ENCODE measurements at places on chromosomes 5 and 9.

- DNase-seq: no peak
Measured at GRCh38 chr9:137531099-137531765, 19.0 kb downstream of the PNPLA7 start.

GRCh38 chr5:95045181-95045965 lies 239.5 kb downstream of the MCTP1 start:
- DNase-seq: no peak

- DNase-seq: no peak
Measured at GRCh38 chr9:126959336-126959735, 44.8 kb downstream of the RALGPS1 start.

GRCh38 chr9:94909250-94909894 lies 182.9 kb downstream of the AOPEP start:
- no peak for DNase-seq

DNA sequence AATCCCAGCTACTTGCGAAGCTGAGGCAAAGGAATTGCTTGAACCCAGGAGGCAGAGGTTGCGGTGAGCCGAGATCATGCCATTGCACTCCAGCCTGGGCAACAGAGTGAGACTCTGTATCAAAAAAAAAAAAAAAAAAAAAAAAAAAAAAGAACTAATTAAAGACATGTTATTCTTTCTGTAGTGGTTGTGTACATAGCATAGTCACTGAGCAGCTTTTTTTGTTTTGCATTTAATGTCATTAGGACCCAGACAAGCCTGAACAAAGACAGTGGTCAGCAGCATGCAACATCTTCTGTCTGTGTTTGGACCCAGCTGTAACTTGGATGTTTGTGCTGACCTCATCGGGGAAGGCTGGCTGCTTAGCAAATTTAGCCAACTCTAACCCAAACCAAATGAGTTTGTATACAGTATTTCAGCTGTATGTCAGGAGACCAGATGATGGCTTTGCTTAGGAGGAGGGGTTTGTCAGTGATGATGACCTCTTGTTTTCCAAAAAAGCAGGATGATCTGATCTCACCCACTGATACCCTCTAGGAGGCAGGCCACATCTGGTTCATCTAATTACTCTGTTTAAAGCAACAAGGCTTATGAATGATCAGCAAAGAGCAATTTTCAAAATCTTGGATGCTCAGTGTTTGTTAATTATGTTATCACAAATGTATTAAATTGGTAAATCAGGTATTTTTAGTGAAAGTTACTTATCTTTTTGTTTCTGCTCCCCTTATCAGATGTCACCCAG lies 39.5 kb downstream of the SNCAIP start:
- no peak for DNase-seq

DNA sequence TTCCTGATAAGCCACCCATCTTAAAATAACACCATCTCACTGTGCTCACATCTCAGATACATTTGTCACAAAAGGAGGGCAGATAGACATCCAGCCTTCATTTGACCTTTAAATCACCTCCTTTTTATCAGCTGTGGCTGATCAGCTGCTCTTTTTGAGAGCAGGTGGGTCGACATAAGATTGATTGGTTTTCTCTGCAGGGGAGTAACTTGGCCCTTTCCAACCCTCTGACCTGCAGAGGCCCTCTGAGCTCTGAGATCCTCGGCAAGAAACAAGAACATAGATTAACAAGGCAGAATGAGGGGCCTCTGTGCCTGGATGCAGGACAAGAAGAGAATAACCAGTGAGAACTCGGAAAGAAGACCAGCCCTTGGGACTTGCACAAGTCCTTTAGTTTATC lies 33.5 kb upstream of the GLRA1 start:
- no peak for DNase-seq

DNA sequence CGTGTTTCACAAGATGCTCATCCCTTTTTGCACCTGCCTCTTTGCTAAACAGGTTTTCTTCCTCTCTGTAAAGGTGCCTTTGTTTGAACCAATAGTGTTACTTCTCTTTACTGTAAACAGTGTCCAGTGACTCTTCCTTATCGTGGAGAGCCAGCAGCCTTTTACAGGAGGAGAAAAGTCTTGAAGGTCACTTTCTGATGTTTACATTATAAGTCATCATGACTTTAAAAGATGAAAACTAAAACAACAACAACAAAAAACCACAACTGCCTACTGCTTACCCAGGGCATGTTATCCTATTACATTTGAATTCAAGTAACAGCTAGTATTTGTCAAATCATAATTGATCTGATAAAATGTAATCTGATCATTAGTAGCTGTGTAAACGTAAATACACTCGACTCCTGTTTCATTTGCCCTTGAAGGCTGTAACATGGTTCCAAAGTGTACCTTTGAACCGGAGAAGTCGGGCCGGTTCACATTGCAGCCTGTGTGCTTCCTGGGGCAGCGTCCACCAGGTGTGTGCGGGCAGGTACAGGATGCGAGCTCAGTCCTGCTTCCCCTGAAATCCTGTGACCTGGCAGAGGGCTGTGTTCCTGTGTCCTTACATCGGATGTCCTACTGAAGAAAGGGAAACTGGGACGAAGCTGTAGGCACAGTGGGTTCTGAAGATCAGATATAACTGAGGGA lies 118.1 kb downstream of the C9orf152 start:
- no peak for DNase-seq

GRCh38 chr5:137570070-137570469 lies 70.9 kb upstream of the SPOCK1 start:
- no peak for DNase-seq

DNA sequence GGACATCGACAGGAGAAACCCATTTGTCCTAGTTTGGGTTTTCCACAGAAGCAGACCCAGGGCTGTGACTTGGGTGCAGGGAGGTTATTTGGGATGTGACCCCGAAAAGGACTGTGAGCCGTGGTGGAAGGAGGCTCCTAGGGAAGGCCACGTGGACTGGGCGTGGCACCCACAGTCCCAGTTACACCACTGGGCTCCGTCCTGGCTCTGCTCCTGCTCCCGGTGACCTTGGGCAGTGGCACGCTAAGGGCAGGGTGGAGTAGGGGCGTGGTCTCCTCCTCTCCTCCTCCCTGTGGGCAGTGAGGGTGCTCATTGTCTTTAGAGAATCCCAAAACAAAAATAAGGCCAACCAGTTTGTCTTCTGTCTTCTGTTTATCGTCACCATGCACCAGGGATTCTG lies 190.1 kb downstream of the GADD45G start:
- no peak for DNase-seq

DNA sequence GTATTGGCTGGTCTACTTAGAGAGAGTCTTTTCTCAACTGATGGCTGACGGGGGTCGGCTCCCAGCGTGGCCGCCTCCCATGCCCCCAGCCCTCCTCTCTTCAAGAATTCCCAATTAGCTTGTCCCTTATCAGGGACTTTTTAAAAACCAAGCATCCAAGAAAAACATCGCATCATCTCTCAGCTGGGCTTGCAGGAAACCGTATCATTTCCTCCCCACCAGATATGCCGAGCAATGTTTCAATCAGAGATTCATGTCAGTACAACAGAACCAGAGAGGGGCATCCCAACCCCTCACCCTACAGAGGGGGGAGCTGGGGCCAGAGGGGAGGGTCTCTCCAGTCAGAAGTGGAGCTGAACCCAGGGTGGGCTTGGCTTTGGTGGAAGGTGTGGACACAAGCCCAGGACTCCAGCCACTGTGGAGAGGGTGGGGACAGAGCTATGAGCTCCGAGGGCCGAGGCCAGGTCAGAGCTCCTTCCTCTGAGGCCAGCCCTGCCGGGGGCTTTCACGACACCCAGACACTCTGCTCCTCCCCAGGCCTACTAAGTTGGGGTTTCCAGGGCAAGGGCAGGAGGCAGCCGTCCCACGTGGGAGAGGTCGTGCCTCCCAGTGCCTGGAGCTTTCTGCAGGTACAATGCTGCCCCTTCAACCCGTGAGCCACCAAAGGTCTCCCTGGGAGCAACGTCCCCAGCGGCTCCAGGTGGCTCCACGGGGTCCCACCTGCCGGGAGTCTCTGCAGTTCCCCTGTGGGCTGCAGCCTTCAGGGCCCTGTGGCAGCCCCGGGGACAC lies 39.0 kb upstream of the TMEM250 start:
- no peak for DNase-seq

DNA sequence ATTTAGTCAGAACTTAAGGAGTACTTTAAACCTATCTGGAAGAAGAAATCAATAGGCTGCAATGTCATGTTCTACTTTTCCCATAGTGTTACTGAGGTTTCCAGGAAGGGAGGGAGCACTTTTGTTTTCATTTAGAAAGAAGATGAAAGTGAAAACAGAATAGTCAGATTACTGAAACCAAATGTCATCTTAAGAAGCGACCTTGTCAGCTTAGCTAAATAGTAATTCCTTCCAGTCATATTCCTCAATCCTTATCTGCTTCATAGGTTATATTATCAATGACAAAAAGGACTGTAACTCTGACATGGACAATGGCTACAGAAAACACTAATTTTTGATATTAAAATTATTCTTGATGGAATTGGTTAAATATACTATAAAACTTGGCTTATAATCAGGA lies 27.7 kb downstream of the SAR1B start:
- DNase-seq: no peak

GRCh38 chr5:36073595-36074216 lies 7.0 kb upstream of the UGT3A2 start:
- DNase-seq: no peak

- no peak for DNase-seq
Measured at GRCh38 chr5:64199425-64199824, 33.8 kb downstream of the RNF180 start.

DNA sequence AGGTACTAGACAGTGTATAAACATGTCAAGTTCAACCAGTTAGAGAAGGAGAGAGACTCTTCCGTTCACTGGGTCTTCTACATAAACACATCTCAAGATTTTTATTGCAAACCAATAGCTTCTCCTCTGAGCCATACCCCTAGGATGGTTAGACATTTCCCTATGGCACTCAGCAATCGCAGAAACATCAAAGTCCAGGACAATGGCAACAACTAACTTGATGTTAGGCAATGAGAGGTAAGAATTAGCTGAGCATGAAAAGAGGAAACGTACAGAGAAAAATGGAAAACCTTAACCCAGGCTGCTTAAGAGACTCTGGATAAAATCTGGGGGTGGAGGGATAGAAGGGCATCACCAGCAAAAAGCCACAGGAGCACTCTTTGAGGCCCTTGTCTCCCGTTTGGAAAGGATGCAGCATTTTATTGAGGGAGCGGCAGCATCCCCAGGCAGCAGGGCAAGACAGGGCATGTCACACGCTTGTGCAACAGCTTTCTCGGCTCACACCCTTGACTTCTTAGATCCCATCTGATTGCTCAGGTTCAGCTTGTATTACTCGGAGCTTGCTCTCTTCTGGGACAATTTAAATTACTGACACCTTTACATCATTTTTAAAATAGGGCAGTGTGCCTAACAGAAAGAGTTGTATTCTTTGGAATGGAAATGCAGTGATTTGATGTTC lies 8.6 kb upstream of the PSAT1 start:
- no peak for DNase-seq

DNA sequence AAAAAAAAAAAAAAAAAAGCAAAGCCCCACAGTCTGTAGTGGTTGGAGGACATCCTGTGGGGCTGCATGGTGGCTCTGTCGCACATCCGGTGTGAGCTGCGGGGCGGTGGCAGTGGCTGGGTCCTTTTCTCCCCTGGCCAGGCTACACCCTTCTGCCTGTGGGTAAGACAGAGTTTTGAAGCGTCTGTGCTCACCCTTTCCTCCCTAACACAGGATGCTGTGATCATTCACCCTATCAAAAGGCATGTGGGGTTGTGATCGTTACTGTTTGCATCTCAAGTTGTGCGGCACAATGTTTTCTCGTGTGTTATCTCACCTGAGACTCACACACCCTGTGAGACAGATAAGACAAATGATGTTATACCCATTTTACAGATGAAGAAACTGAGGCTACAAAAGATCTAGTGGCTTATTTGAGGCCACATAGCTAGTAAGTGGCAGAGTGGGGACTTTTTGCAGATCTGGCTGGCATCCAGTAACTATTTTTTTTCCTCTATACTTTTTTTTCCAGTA lies 17.5 kb downstream of the IRF1 start:
- no peak for DNase-seq

- DNase-seq: no peak
Measured at GRCh38 chr5:25006237-25006636, 361.5 kb upstream of the CDH10 start.

DNA sequence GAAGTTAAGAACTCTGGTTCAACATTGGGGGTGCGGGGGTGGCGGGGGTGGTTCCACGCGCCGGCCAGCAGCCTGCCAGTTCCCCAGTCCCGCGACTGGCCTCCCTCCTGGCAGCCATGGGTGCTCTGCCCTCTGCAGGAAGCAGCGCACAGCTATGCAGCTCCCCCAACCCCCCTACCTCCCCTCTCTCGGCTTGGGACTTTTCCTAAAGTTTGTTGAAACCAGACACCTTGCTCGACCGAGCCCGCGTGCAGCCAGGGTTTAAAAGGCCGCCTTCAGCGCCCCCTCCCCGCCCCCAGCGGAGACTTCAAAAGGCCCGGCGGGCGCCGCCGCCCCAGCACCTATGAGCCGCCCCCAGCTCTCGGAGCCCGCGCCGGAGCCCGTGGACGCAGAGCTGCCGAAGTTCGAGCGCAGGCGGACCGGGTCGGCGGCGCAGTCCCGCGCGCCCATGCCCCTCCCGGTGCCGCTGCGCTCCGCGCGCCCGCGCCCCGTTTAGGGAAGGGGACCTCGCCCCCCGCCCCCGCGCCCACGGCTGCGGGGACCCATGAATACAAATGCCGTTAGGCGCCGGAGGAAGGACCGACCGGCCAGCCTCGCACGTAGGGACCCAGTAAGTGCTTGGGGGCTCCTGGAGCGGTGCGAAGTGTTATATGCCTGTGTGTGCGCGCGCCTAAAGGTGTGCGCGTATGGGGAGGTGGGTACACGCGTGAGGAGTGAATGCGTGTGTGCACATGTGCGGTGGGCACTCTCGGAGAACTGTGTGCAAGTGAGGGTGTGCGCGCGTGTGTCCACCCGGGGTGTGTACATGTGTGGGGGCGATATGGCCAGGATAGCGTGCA lies 1.4 kb upstream of the COL27A1 start:
- no peak for DNase-seq

DNA sequence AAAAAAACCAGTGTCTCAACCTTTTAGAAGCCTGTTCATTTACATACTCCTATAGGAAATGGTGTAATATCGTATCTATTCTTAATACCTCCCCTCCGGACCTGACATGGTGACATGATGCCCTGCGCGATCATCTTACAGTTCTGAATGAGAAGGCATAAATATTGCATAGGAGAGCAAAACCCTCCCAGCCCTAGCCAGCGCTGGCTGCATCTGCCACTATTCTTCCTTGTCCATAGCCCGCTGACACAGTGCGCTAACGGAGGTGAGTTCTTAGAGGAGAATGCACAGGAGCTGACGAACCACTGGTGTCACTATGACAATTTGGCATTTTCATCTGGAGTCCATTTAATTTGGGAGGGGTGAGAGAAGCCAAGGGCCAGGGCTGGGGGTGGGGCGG lies 290.1 kb downstream of the EFNA5 start:
- DNase-seq: no peak

DNA sequence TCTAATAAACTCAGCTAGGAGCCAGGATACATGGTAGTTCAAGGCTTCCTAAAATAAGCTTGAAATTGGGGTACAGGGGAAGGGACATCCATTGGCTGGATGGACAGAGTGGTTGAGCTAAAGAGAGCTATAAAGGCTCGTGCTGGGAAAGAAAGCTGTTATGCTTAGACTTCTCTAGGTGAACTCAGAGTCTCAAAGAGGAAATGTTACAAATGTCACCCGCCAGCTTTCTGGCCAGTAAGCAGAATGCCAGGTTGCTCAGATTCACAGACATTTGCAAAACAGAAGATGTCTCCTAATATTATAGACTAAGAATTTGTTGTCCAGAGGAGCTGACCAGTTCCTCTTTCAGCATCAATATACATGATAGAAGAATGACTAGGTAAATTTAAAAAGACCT lies 30.6 kb downstream of the STOM start:
- no peak for DNase-seq
